ENCODE measurements at places on chromosomes 5 and 9.

DNA sequence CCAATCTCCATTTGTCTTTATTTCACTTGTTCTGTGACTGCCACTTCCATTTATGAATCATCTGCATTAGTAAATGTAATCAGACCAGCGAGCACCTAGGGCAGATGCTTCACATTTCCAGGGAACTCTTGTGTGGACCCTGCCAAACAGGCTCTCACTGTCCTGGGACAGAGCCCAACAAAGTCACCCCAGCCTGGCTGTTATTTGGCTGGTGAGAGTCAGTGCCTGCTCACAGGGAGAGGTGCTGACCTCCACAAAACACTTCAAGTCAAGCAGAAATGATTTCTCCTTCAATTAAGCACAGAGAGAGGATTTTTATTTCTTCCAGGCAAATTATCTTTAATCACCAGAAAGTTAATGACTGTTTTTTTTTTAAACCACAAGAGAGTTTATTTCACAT, 568.0 kb downstream of the MTRR start:
- no peak for DNase-seq

GRCh38 chr9:36960575-36960955, 73.5 kb downstream of the PAX5 start:
- DNase-seq, result peak; percentile 7

- DNase-seq, result no peak
These were observed 13.4 kb upstream of the ZBTB34 start for GRCh38 chr9:126847051-126847450.

GRCh38 chr5:40033411-40033810, 608.6 kb upstream of the DAB2 start:
- DNase-seq, result no peak

DNA sequence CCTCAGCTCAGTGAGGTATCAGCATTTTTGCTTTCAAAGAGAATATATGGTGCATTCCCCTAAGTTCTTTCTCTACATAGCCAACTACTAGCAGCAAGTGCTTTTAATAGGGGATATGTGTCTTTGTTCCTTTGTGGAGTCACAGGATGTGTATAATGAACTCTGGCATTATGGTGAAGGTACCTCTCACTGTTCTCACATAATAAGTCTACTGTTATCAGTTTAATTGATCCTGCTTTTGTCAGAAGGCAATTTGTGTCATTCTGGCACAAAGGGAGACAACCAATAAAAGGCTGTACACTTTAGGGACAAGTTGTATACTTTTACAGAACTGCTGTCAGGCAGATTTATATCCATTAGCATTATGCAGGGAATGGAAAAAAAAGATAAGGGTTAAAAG, 531.4 kb upstream of the RIOK2 start:
- DNase-seq, result no peak

- no peak for DNase-seq
These were observed 96.5 kb upstream of the ERCC6L2 start for GRCh38 chr9:95778957-95779356.

DNA sequence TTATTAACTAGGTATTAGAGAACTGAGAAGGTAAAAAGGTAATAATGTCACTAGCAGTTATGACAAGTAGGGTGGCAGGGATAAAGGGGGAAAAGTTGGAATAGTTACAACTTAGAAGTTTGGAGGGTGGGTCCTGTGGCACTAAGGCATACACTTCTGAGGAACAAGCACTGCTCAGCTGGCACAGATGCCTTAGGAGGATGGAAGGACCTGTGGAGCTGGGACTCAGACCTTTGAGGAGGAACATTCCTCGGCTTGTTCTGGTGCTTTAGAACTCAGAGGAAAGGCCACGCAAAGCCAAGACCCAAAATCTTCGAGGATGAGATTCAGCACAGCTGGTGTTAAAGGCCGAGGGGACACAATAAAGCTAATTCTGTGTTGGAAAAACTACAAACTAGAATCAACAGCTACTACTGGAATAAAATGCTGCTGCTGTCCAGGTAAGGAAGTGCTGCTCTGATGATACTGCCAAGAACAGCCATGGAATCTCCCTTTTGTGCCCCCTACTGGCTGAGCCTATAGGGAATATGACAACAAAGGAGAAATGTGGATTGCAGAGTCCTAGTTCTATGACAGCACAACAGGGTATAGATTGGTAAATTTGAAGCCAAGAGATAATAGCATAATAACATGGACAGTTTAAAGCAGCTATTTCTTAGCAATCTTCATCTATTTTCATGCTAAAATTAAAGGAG, 126.7 kb downstream of the SLC25A46 start:
- DNase-seq, result peak; percentile 73

DNA sequence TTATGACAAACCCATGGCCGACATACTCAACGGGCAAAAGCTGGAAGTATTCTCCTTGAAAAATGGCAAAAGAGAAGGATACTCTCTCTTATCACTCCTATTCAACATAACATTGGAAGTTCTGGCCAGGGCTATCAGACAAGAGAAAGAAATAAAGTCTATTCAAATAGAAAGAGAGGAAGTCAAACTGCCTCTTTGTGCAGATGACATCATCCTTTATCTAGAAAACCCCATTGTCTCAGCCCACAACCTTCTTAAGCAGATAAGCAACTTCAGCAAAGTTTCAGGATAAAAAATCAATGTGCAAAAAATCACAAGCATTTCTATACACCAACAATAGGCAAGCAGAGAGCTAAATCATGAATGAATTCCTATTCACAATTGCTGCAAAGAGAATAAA, 1799.9 kb upstream of the ACO1 start:
- DNase-seq, result no peak

- no peak for DNase-seq
These were observed 876.3 kb upstream of the CTNND2 start for GRCh38 chr5:12780536-12780935.

GRCh38 chr9:112552229-112553056, 65.8 kb downstream of the KIAA1958 start:
- no peak for DNase-seq

DNA sequence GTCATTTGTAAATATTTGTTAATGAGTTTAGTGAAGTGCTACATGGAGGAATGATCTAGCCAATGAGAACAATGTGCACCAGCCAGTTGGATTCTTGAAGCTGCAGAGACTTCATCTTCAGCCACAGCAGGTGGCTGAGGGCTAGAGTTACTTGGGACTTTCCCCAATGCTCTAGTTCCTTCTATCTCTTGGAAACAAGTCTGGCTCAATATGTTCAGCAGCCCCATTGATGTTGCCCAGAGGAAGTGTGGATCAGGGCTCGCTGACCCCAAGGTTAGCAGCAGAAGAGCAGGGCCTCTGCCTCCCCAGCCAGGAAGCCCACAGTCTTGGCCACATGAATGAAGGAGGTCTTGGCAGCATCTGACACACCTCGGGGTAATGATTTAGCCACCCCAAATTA, 117.5 kb downstream of the SLC1A3 start:
- no peak for DNase-seq

- DNase-seq, result no peak
These were observed 174.0 kb downstream of the RAPGEF6 start for GRCh38 chr5:131460867-131461572.

GRCh38 chr5:38157024-38157423, 101.3 kb upstream of the EGFLAM start:
- no peak for DNase-seq

DNA sequence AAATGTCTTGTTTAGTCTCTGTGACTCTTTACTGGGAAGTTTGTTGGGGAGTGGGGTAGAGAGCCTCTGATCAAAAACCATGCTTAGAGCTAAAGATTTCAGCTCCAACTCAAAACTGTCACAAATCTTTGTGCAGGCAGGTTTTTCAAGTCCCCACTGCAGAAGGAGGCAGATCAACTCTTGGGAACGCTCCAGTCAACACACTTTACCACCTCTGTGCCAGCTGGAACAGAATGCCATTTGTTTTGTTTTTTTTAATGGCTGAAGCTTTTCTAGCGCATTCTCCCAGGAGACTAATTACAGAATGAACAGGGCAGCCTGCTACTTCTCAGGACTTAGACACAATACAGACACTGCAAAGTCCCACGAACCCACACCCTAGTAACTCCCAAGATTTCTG, 17.9 kb upstream of the LHX6 start:
- DNase-seq, result no peak

DNA sequence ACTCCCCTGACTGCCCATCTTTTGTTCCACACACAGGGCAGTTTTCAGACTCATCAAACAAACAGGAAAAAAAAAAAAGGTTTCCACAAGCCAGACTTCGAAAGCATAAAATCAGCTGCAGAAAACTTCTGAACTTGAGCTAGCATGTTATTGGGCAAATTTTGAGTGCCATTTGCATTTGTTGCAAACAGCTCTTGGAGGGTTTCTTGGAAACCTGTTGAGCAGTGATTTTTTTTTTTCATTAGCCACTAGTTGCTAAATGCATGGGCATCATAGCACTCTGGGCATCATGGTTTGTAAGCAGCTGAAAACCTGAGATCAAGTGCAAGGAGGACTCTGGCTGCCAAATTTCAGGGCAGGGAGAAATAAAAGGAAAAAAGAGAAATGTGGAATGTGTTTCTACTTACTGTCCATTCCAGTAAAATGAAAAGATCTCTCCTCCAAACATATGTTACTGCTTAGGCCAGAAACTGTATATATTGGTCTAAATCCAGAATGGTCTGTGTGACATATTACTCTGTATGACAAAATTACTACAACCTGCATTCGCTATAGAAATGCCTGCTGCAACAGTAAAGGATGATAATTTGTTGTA, 85.2 kb upstream of the SMIM23 start:
- no peak for DNase-seq

GRCh38 chr9:124504530-124505005, 2.6 kb downstream of the NR5A1 start:
- no peak for DNase-seq

GRCh38 chr5:169052207-169052606, 248.7 kb downstream of the SLIT3 start:
- no peak for DNase-seq

DNA sequence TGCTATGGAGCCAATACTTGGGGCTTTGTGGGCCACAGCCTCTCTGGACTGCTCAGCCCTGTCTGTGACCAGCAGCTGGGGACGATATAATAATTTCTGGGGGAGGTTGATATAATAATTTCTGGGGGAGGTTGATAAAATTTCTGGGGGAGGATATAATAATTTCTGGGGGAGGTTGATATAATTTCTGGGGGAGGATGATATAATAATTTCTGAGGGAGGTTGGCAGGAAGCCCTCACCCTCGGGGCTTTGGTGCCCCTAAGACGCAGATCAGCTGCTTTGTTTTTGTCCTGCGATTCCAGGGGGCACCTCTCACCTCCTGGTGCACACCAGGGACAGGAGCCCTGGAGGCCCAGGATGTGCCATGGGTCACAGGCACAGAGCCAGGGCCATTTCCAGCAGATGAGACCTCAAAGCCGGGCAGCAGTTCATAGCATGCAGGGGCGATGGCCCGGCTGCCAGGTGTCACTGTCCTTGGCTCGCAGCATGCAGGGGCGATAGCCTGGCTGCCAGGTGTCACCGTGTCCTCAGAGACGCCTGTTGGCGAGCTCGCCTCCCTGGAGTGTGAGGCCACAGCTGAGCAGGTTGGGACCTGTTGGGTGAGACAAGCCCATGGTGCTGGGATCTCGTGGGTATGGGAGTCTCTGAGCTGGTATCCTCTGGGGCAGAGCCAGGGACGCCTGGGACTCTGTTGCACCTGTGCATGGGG, 3.8 kb upstream of the TOR4A start:
- peak; percentile 28 for DNase-seq

DNA sequence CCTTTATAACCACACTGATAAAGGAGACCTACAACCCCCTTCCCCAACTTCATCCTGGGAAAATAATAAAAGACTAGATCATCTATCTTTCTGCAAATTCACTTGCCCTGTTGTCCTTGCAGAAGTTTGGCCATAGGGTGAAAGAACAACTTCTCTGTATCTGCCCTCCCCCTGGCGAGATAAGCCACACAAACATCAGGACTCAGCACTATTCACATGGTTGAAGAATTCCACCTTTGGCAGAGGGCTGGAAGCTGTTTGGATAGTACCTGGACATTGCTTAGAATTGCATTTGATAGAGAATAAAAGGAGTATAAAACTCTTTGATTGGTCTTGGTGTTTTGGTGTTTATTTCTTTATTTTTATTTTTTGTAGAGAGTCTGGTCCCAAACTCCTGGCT, 16.9 kb downstream of the FAM151B start:
- no peak for DNase-seq

- no peak for DNase-seq
These were observed 114.1 kb downstream of the MPDZ start for GRCh38 chr9:13165236-13165945.

DNA sequence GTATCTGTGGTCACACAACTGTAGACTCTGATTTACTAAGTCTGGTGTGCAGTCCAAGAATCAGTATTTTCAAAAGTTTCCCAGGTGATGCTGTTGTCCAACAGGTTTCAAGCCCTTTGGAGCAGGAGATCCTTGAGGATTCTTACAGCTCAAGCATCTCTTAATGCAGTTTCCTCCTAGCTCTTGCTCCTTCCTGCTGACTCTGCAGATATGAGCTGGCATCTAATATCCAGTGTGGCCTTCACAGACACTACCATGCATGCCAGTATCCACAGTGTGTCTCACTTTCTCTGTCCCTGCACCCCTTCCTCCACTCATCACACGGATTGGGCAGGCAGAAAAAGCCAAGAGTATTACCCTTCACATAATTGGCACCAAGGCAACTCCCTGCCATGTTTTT, 182.2 kb upstream of the TNC start:
- DNase-seq, result no peak

- peak; percentile 69 for DNase-seq
These were observed 7.6 kb downstream of the IL9 start for GRCh38 chr5:135887881-135888614.

- peak; percentile 39 for DNase-seq
These were observed 202.9 kb upstream of the PANK3 start for GRCh38 chr5:168781941-168782571.

DNA sequence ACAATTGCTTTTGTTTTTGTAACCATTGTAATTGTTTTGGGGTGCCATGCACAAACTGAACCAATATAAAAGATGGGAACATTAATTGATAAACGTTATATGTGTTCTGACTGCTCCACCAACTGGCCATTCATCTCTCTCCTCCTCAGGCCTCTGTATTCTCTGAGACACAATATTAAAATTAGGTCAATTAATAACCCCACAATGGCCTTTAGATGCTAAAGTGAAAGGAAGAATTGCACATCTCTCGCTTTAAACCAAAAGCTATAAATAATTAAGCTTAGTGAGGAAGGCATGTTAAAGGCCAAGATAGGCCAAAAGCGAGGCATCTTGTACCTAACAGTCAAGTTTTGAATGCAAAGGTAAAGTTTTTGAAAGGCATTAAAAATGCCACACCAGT, 448.4 kb upstream of the ITGA1 start:
- no peak for DNase-seq

GRCh38 chr9:135827866-135828580, 79.3 kb downstream of the CAMSAP1 start:
- no peak for DNase-seq

- DNase-seq, result no peak
These were observed 25.8 kb downstream of the NEUROG1 start for GRCh38 chr5:135509995-135510394.

DNA sequence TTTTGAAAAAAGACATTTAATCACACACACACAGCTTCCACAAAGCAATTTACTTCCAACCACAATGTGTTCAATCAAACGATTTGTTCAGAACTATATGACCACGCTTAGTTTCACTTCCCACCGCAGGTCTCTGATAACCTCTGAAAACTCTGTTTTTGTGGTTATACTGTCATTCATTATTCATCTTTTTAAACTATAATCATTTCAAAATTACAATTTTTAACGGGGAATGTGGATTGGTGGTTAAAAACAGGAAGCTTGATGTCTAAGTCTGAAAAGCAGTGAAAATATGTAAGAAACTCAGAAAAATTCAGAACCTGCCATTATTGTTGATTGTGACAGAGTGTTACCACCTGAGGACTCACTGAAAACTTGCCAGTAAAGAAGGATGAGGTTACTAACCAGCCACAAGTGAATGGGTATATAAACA, 12.7 kb upstream of the TMEM174 start:
- DNase-seq, result no peak
